ENCODE measurements at places on chromosomes 4 and X. TPM values are rescaled to one million over a fixed set of nuclear protein-coding genes. Genes with fewer than 3 reads are reported as not detected.

DNA sequence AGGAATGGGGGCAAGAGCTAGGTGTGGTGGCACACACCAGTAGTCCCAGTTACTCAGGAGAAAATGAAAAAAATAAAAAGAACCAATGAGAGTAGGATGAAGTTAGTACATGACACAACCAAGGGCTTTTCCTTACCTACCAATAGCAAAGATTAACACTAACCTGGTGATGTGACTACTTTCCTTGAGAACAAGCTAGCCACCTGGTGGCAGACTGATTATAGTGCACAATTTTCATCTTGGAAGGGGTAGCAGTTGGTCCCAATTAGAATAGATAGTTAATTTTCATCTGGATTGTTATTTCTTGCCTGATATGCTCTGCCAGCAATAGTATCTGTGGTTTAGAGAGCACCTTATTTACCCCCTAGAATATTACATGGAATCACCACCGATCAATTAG, 1216.8 kb upstream of the PABPC4L start:
- no peak overlapping the region for H3K4me3 ChIP-seq
- H3K36me3 ChIP-seq = no peaks in the 10 kb centered on the region
- H3K4me1 ChIP-seq = no peaks in the 10 kb centered on the region

DNA sequence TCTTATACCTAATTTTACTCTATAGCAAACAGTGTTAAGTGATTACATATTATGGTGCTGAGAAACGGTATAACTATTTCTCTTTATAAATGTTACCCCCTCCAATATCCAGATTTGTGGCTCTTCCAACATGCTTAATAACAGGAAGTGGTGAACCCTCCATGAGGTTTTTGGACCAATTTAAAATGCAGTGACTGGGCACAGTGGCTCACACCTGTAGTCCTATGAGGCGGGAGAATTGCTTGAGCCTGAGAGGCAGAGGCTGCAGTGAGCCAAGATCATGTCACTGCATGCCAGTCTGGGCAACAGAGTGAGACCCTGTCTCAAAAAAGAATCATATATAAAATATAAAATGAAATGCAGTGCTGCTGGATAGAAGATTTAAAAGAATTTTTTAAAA, 137.3 kb downstream of the MGST2 start:
- H3K4me1 ChIP-seq = no peaks in the 10 kb centered on the region
- H3K36me3 ChIP-seq = no peaks in the 10 kb centered on the region
- H3K27ac ChIP-seq = no peak overlapping the region
- no peaks in the 10 kb centered on the region for H3K27me3 ChIP-seq

DNA sequence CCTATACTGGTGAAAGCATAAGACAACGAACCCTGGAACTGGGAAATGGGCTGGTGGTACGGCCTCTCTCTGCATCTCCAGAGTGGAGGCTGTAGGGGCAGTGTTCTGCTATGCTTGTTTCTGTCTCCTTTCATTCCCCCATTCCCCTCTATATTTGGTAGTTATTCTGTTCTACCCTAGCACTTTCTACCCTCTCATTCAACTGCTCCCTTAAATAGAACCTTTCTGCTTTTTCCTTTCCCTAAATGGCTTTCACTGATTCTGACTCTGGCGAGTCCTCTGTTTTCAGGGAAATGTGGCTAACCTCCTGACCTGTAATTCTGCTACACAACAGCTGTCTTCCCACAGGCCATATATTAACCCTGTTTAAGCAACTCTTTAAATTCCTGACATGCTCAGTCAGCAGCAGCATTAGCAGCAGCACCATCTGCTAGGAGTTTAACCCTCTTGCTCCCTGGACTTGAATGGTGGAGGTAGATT, 94.2 kb downstream of the CXCL13 start:
- DNase-seq = no peak
- no peak overlapping the region for H3K27ac ChIP-seq
- H3K4me3 ChIP-seq = no peak overlapping the region
- no peaks in the 10 kb centered on the region for H3K27me3 ChIP-seq

GRCh38 chr4:7335344-7336066, 99.2 kb downstream of the PSAPL1 start:
- H3K27me3 ChIP-seq = no peaks in the 10 kb centered on the region
- no peaks in the 10 kb centered on the region for H3K4me1 ChIP-seq
- no peak overlapping the region for H3K4me3 ChIP-seq
- H3K36me3 ChIP-seq = no peaks in the 10 kb centered on the region

DNA sequence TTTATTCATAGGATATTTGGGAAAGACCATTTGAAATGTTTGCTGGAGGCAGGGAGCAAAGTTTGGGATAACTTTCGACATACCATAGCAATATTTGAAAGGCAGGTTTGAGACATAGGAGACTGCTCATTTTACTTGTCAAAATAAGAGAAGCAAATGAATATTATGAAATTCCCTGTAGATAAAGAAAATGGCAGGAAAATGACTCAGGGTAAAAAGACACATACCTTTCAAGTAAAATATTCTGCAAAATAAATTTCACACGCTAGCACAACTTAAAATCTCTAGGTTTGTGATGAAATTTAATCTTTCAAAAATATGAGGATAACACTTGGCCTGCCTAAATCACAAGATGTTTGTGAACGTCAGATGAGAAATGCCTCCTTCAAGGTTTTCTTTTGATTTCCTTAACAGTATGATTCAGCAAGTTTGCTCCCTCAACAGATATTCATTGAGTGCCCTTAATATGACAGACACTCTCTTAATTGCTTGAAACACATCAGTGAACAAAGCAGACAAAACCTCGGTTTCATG, 6.6 kb downstream of the TMEM156 start:
- H3K27me3 ChIP-seq = no peaks in the 10 kb centered on the region
- no peak for DNase-seq
- H3K27ac ChIP-seq = no peak overlapping the region
- H3K4me3 ChIP-seq = no peak overlapping the region
- no peaks in the 10 kb centered on the region for H3K36me3 ChIP-seq

TCEAL8 gene
- 53.8 TPM for total RNA-seq

AKAP4 gene
- total RNA-seq = not detected

CTAG1B gene
- not detected for total RNA-seq
